Gastrocnemius medialis (tissue), 4 donors: ENCODE measurements at places on chromosomes 6 and 20. TPM values are rescaled to one million over a fixed set of nuclear protein-coding genes. Genes with fewer than 3 reads are reported as not detected.

Gene SLC17A3
- total RNA-seq = not detected

Gene APOBEC2
- total RNA-seq = 115 TPM

Gene MROH8
- total RNA-seq = 2.7 TPM

Gene KIF6
- not detected for total RNA-seq

Gene ENPP1
- 5.0 TPM for total RNA-seq

Gene AFG1L
- 7.0 TPM for total RNA-seq

Gene DNAH8
- not detected for total RNA-seq

Gene RCAN2
- 38.1 TPM for total RNA-seq

Gene PDE10A
- total RNA-seq = 0.24 TPM

Gene SLC17A2
- 0.11 TPM for total RNA-seq

Gene RSPH3
- total RNA-seq = 1.9 TPM

Gene SMPDL3A
- total RNA-seq = 18.4 TPM

Gene NHSL1
- 0.31 TPM for total RNA-seq
